ENCODE measurements at places on chromosomes 12 and 14.
A peak's percentile ranks its signal among the peaks of the same experiment; 100 is the strongest.

DNA sequence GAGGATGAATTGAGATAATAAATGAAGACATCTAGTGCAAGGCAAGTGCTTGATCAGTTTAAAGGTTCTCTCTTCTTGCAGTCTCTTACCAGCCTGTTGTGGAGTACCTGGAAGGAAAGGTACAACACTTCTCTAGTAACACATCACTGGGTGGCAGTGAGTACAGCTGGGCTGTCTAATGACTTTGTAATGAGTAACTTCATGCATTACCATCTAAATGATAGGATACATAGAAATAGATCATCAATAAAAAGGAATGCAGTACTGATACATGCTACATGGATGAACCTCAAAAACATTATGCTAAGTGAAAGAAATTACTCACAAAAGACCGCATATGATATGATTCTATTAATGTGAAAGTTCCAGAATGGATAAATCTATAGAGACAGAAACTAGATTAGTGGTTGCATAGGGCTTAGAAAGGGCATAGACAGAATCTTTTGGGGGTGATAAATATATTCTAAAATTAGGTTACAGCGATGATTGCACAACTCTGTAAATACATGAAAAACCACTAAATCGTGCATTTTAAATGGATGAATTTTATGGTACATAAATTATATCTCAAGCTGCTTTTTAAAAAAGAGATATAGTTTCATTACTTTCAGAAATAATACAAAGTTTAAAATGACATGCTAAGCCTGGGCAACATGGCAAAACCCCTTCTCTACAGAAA, 224.4 kb downstream of the CHST11 start:
- H3K27ac ChIP-seq = peak overlapping the region; percentile 43
- no peak for DNase-seq
- H3K4me3 ChIP-seq = no peak overlapping the region
- no peaks in the 10 kb centered on the region for H3K36me3 ChIP-seq
- no peaks in the 10 kb centered on the region for H3K27me3 ChIP-seq

DNA sequence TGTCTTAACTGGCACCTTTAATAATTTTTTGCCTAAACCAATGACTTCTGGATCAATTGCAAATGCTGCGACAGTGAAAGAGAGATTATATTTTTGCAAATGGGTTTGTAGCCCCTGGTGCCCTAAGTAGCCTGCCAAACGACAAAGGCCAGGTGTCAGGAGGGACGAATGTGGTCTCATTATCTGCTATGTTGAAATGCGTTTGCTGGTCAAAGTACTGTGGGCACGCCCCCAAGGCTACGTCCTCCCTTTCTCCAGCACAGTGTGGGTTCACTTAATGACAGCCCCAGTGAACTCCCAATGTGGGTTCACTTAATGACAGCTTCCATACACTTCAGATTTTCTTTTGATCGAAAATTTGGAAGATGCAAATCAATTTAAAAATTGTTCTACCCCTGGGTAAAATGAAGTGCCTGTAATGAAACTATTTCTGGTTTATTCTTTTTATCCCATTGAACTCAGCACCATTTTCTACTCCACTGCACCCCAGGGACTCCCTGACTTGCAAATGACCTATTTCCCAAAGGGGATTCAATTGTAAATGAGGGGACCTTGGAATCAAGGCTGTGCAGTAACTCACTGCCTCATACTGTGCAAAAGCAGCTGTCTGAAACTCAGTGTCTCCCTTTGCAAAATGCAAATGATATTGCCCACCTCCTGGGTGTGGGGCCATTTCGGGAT, 1.4 kb downstream of the SERPINA11 start:
- no peak for DNase-seq
- H3K4me3 ChIP-seq = no peak overlapping the region
- peaks cover 1% of the 10 kb centered on the region for H3K27me3 ChIP-seq
- H3K36me3 ChIP-seq = no peaks in the 10 kb centered on the region
- no peaks in the 10 kb centered on the region for H3K4me1 ChIP-seq

DNA sequence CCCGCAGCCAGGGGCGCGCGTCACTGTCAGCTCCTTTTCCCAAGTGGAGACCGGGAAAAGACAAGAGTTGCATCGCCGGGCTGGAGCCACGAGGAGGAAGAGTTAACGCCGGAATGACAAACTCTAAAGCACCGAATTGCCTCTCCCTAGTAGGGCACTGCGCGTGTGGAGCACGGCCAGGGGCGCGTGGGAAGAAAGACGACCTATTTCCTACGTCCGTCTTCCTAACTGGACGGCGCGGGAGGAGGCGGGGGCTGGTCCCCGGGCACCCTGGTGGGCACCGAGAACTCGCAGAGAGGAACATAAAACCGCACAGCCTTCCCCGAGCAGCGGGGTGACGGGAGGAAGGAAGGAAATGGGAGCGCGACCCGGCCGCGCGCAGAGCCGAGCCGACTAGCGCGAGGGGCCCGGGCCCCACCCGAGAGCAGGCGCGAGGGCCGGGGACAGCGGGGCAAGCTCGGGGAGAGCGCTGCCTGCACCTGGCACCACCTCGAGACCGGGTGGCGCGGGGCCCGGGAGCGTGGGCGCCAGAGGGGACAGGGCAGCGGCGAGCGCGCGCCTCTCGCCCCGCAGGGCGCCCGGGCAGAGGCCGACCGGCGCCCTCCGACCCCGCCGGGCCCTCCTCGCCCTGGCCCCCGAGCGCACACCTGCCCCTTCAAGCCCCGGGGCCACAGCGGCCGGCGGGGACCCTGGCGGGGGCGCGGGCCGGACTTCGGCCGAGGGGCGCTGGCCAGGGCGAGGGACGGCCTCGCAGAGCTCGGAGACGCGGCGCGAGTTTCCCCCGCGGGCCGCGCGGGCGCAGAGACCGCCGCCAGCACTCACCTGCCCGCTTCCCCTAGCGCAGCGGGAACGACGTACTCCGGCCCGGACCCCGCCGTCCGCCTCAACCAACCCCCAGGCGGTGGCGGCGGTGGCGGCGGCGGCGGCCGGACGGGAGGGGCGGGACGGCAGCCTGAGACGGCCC, at the start of gene SETD3:
SETD3 (minus strand) TSS at position 954 of the 964 bp plus-strand sequence. CDS start 15,054 bp downstream, outside the sequence.
- DNase-seq = no peak
- H3K36me3 ChIP-seq = no peaks in the 10 kb centered on the region
- H3K4me1 ChIP-seq = peaks cover 8% of the 10 kb centered on the region
- peak within 1 kb of the TSS; percentile 90 for H3K27ac ChIP-seq

- no peaks in the 10 kb centered on the region for H3K36me3 ChIP-seq
- H3K4me3 ChIP-seq = no peak overlapping the region
These were observed 127.2 kb upstream of the ATF7IP start for GRCh38 chr12:14238221-14238792.

DNA sequence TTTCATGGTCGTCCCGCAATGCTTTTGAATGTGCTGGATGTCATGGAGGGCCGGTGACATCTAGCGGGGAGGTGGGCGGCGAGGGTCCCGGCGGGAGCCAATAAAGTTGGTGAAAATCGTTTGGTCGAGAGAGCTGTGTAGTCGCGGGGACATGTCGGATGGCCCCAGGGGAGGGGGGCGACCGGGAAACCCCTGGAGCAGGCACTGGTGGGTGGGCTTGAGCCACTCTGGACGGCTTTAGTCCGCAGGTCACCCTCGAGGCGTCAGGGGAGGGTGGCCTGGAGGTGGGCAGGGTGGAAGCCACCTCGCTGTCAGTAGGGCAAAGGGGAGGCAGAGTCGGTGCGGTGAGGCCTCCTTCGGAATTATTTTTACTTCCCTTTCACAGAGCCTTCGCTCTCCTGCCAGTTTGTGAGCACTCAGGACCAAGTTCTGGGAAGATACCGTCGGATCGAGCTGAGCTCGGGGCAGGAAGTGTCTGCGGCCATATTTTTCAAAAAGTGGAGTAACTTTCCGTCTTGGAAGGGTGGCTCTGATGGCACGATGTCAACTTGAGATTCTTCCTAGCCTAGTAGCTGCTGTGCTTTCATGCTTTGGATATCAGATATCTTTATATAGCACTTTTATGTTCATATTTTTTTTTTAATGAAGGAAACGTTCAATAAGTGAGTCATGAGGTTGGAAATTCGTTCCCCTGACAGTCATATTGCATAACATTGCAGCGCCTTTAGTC, 28.2 kb downstream of the WBP11 start:
- H3K27me3 ChIP-seq = no peaks in the 10 kb centered on the region
- peaks cover 5% of the 10 kb centered on the region for H3K4me1 ChIP-seq
- DNase-seq = no peak
- H3K36me3 ChIP-seq = no peaks in the 10 kb centered on the region
- H3K4me3 ChIP-seq = peak overlapping the region; percentile 86

DNA sequence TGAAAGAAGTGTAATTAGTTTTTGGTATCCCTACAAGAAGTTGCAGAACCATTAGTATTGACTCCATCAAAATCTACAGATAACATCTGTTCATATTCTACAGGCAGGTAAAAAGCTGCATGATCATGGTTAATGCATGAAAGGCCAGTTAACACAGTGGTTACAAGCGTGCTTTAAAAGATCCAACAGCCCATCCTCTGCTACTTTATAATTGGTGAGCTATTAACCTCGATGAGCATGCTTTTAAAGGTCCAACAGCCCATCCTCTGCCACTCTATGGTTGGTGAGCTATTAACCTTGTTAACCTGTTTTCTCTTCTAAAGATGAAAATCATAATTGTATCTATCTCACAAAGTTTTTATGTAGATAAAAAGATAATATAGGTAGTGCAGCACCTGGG, 289.3 kb downstream of the DUSP6 start:
- H3K4me1 ChIP-seq = no peaks in the 10 kb centered on the region
- H3K27ac ChIP-seq = no peak overlapping the region
- H3K27me3 ChIP-seq = no peaks in the 10 kb centered on the region
- no peak overlapping the region for H3K4me3 ChIP-seq
- H3K36me3 ChIP-seq = no peaks in the 10 kb centered on the region
- no peak for DNase-seq

GRCh38 chr14:100955201-100955600, 51.7 kb upstream of the RTL1 start:
- DNase-seq = no peak
- H3K4me3 ChIP-seq = no peak overlapping the region
- no peaks in the 10 kb centered on the region for H3K36me3 ChIP-seq

DNA sequence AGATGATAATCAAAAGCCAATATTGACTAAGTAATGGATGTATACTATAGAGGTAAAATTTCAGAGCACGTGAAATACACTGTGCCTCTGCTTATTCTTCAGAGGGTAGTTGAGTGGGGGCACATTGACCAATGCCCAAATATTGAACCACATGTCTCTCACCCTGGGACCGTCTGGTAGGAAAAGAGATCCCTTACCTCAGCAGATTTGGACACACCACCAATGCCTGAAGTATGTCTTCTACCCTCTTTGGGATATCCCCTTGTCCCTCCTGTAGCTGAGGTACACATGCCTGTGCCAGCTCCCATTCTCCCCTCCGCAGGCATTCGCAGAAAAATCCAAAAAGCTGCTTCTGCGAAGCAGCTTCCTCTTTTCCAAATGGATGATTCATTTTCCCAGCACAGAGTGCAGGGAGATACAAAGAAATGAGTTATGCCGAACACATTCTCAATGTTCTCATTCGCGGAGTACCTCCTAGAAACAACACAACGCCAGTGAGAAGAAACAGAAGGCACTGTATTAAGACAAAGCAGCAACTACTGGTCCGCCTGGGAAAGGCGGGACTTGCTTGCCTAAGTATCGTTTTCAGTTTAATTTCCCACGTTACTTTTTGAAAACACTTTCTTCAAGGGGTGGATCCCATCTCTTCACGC, 691 bp downstream of the ZFYVE26 start:
- DNase-seq = no peak
- H3K27me3 ChIP-seq = no peaks in the 10 kb centered on the region
- peak overlapping the region; percentile 99 for H3K4me3 ChIP-seq
- peaks cover 15% of the 10 kb centered on the region for H3K4me1 ChIP-seq

- H3K36me3 ChIP-seq = no peaks in the 10 kb centered on the region
- no peak overlapping the region for H3K4me3 ChIP-seq
- H3K27me3 ChIP-seq = no peaks in the 10 kb centered on the region
- DNase-seq = no peak
- H3K4me1 ChIP-seq = no peaks in the 10 kb centered on the region
These were observed 105.1 kb downstream of the TXNDC16 start for GRCh38 chr14:52447236-52447635.

DNA sequence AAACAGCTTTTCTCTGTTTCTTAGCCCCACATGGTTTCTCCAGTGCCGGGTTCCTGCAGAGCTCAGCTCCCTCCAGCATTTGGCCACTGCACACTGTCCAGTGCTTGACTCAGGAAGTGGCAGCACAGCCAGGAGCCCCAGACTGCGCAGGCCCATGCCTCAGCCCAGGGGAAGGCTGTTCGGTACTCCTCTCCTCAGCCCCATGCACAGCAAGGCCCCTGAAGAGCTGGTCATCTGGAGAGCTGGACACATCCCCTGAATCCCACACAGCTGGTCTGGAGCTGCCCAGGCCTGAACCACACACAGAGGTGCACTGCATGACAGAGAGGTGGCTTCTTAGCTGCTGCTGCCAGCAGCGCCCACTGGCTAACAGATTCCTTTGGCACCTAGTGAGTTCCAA, 48.3 kb downstream of the STAB2 start:
- no peaks in the 10 kb centered on the region for H3K27me3 ChIP-seq
- H3K36me3 ChIP-seq = no peaks in the 10 kb centered on the region
- DNase-seq = no peak
- H3K4me1 ChIP-seq = no peaks in the 10 kb centered on the region
- H3K27ac ChIP-seq = no peak overlapping the region

- no peaks in the 10 kb centered on the region for H3K4me1 ChIP-seq
- H3K27me3 ChIP-seq = no peaks in the 10 kb centered on the region
- no peak overlapping the region for H3K27ac ChIP-seq
- no peak for DNase-seq
- peaks cover 27% of the 10 kb centered on the region for H3K36me3 ChIP-seq
- H3K4me3 ChIP-seq = no peak overlapping the region
These were observed 58.8 kb downstream of the GPR68 start for GRCh38 chr14:91185721-91186120.

- H3K27me3 ChIP-seq = no peaks in the 10 kb centered on the region
- H3K4me3 ChIP-seq = 0 out of 2 replicates have a peak overlapping the region, but pooled peaks have one; percentile 18
- H3K36me3 ChIP-seq = no peaks in the 10 kb centered on the region
- peak overlapping the region; percentile 82 for H3K27ac ChIP-seq
- H3K4me1 ChIP-seq = peaks cover 11% of the 10 kb centered on the region
These were observed 29.0 kb downstream of the ATF7IP start for GRCh38 chr12:14394317-14395073.

DNA sequence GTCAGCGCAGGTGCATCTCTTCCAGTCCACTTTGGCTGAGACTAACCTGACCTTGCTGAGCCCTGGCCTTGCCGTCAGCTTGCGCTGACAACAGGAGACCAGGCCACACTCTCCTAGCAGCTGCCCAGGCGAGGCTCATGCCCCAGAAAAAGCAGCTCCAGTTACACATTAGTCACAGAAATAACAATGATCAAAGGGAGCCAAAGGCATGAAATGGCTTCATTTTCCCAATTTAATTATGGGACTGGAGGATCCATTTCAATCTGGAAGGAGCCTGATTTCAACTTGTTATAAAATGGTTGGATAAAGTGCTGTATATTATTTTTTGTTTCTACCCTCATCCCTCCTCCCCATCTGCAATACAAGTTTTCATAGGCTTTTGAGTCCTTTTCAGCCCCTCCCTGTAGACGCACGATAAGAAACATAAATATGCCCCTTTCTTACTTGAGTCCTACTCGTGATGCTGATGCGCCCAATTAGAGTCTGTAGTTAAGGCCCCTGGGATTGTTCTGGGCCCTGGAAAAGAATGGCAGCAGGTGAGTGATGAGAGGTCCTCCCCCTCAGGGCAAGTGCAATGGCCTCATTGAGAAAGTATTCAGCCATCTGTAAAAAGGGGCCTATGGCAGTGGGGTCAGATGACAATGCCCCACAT, 376.0 kb downstream of the C12orf75 start:
- H3K27ac ChIP-seq = no peak overlapping the region
- H3K4me3 ChIP-seq = no peak overlapping the region
- no peaks in the 10 kb centered on the region for H3K4me1 ChIP-seq
- DNase-seq = no peak
- H3K27me3 ChIP-seq = no peaks in the 10 kb centered on the region
- H3K36me3 ChIP-seq = no peaks in the 10 kb centered on the region
